Naive thymus-derived CD4-positive, alpha-beta T cell (primary cell): ENCODE measurements at places on chromosomes 12 and 14.
A peak's percentile ranks its signal among the peaks of the same experiment; 100 is the strongest.

- no peak for DNase-seq
Observed at GRCh38 chr14:103728721-103729120, 13.1 kb downstream of the ZFYVE21 start.

DNA sequence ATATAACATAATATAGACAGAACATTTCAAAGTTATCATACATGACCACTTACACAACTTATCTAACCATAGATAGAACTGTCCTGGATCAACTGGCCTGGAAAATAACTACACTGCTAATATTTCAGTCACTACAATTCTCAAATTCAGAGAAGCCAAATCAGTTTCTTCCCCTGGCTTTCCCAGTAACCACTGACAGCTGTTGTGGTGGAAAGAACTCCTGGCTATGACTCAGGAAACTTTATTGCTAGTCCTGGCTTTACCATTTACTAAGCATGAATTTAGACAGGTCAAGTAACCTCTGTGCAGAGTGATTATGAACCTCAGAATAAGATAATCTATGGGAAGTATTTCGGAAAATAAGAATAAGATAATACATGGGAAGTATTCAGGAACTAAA lies 244.9 kb upstream of the DIO2 start:
- no peak for DNase-seq

DNA sequence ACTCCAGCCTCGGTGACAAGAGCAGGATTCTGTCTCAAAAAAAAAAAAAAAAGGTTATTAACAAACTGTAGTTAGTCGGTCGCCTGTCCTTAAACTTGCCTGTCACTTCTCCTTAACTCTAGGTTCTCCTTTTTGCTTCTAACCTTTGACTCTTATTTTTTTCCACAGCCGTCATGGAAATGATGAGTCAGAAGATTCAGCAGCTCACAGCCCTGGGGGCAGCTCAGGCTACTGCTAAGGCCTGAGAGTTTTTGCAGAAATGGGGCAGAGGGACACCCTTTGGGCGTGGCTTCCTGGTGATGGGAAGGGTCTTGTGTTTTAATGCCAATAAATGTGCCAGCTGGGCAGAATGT lies 418 bp upstream of the MYG1 start:
- no peak for DNase-seq

DNA sequence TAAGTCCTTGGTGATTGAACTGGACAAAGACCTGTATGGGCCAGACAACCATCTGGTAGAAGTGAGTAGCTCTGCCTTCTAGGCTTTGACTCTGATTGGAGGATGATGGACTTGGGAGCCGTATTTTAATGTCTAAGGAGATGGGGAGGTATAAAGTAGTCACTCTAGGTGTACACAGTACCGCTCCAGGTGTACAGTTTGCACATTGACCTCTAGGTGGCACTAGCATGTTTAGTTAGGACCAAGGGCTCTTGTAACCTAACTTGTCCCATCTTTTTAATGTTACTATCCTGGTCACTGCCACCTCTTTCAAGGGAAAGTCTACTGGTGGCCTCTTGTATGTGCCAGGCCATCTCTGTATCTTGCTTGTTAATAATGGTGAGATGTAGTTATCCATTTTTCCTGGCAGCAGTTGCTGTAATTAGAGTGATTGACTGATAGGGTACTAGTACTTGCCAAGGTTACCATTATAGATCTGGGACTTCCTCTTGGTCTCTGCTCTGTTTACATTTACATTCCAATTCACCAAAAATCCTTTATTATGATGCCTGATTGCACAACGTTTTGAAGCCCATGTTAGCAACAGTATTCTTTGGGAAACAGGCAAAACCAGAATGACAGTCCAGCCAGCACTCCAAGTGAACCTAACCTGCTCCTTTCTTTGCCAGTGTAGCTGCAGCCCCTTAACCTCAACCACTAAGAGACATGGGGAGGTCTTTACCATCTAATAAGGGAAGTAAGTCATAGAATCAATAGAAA lies 3.6 kb downstream of the SMARCD1 start:
- DNase-seq, result peak; percentile 45

- no peak for DNase-seq
Observed at GRCh38 chr12:49548822-49549648, 10.2 kb downstream of the KCNH3 start.

DNA sequence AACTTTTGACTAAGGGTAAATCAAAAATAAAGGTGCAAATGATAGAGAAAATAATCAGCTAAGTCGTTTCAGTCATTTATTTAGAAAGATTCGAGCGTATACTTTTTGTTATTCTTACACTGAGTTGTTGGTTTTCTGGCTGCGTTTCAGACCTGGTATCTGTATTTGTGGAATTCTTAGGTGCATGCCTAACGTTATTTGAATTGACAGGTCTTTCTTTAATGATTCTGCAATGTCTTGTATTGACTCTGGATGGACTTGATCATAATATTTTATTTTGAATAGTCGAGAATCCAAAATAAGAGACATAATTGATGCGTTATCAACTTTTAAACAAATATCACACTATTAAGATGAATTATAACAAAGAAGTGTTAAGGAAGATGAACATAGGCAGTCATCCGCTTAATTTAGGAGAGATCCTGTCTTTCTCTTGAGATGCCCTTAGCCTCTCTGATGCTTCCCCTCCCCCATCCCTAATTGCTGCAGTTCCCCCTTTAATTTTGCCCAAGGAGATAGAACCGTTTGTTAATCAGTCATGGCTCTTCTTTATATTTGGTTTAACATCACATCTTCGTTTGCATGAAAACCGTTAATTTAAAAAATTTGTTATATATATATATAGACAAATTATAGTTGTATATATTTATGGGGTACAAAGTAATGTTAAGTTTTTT lies 1.8 kb downstream of the ALX1 start:
- DNase-seq, result no peak

DNA sequence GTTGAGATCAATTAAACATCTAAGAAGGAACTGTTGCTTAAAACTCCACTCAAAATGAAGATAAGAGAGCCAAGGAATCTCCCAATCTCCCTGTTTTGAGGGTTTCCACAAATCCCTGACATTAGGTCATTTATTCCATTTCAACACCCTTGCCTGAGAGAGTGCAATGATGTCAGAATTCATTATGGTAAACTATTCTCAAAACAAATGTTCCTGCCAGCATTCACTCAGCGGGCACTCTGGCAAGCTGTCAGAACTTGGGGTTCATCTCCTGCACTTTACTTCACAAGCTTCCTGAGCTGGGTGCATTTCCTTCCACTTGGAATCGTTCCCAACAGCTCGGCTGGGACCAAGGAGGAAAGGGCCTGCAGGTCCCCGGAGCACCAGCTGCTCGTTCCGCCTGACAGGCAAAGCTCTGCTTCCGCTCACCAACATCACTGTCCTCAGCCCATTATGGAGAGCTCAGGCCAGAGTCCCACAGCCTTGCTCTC lies 117.8 kb downstream of the TTC7B start:
- DNase-seq, result no peak

DNA sequence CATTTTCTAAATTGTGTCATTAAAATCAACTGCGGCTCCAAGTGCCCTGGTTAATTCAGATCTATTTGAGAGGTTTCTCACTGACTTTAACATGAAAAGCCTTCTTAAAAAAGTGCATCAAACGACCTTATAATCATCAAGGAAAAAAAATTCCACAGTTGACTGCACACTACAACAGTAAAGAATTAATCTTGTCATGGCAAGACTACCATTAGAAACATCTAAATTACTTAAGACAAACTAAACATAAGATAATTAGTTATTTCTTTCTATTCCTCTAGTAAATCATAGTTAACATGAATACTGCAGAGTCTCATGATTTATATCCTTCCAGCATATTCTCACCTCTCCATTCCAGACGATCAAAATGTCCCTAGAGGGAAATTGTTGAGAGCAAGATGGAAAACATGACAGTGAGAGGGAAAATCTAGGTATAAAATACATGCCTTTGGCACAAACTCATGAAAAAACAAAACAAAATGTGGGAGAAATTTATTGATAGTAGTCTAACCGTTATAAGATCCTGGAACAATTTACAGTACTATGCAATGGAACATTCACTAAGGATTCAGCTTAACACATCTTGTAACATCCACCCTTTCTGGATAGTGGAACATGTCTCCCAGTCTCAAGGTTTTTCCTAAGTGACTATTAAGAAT lies 112.5 kb downstream of the PRKD1 start:
- no peak for DNase-seq

GRCh38 chr12:82723093-82723492 lies 36.4 kb downstream of the TMTC2 start:
- no peak for DNase-seq

- DNase-seq, result no peak
Observed at GRCh38 chr14:90703841-90704737, 112.1 kb downstream of the TTC7B start.

GRCh38 chr14:74591394-74591793 lies 20.6 kb downstream of the LTBP2 start:
- no peak for DNase-seq

DNA sequence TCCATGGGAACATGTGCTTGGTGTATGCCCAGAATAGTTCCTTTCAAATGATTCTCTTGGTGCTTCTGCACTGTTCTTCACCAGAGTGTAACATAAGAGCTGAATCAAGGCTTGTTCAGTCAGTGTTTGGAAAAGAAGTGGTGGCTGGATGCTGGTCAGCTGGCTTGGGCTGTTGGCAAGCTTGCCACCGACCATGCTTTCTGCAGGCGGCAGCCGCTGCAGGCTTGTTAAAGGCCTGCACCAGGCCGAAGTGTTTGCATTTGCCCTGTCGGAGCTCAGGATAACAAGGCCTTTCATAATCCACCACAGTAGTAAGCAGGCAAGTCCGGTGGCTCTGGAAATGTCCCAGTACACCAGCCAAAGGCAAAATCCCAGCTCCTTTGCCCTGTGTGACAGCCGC lies 26.9 kb downstream of the DAAM1 start:
- no peak for DNase-seq

DNA sequence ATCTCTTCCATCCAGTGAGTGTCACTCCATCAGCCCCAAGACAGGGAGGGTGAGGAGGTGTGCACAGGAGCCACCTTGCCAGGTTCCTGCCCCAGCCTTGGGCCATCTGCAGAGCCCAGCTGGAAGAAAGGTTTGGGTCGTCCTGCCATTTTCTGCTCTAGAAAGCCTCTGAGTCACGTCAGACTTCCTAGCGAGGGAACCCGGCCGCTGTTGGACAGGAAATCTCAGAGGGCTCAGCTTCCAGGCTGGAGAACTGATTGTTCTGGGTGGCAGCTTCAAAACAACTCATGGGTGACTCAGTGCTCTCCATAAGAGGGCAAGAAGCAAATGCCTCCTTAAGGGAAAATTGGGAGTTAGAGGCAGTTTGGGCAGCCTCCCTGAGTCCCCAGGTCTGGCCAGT lies 16.6 kb downstream of the HIP1R start:
- DNase-seq, result no peak

- no peak for DNase-seq
Observed at GRCh38 chr12:4107911-4108697, 165.5 kb upstream of the CCND2 start.

DNA sequence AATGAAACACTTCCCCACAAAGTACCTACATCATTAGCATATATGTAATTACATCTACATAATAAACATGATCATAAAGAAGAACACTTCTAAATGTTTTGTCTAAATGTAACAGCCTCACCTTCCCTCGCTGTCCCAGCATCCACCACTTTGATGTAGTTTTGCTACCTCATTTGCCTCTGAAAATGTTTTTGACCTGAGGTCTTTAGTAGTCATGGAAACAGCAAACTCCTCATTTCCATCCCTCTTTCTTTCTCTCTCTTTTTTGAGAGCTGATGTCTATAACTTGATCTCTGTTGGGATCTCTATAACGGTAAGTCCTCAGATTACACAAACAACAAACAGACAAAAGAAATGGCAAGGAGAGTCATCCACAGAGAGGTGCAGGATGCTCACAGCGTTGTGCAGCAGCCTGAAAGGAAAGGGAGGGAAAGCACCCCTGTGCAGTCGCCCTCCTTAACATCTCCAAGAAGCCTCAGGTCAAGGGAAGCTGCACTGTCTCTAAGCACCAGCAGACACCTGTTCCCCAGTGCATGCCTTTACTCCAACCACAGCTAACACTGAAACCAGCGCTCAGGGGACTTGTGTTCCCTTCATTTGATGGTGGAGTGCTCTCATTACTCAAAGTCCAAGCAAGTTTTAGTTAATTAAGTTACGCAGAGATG lies 268.7 kb downstream of the TMEM132D start:
- DNase-seq, result no peak

- no peak for DNase-seq
Observed at GRCh38 chr14:75531256-75531655, 9.0 kb downstream of the BATF start.

GRCh38 chr12:26678697-26679660 lies 154.0 kb downstream of the ITPR2 start:
- DNase-seq, result no peak

DNA sequence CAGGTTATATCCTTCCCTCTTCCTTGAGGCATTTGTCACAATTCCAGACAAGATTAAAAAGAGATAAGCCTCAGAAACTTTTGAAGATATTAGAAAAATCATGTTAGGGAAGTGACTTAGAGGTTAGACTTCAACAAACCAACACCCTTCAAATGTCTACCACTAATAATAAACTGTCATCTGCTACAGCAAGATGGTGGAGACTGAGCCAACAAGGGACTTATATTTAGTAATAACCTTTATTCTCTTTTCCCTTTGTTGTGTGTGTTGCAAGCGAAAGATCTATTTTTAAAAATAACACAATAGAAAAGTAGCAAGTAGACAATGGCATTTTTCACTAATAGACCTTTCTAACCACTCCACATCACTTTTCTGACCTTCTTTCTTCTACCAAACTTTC lies 28.6 kb downstream of the PRICKLE1 start:
- no peak for DNase-seq

GRCh38 chr12:111367661-111368221 lies 1.2 kb downstream of the PHETA1 start:
- no peak for DNase-seq
